ENCODE measurements at places on chromosomes 5 and 9.

DNA sequence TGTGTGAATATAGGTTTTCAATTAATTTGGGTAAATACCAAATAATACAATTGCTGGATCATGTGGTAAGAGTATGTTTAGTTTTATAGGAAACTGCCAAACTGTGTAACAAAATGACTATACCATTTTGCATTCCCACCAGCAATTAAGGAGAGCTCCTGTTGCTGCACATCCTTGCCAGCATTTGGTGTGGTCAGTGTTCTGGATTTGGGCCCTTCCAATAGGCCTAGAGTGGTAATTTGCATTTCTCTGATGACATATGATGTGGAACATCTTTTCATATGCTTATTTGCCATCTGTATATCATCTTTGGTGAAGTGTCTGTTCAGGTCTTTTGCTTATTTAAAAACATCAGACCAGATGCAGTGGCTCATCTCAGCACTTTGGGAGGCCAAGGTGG, 11.6 kb upstream of the RFK start:
- no peak for DNase-seq

DNA sequence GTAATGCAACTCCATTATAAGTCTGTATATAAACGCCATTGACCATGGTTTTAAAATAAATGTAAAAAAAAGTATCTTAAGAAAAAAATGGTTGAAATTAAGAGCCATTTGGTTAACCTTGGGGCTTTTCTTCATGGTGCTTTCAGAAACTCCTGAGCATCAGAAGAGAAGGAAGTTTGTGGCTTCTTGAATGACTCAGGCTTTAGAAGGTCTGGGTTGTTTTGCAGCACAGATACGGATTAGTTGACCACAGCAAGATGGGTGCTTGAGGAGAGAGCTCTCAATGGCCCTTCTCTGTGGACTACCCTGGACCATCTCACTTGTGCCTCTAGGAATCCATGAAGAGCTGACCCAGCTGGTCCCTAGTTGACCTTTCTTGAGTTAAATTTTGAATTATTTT, 189.5 kb downstream of the TMEM38B start:
- DNase-seq, result no peak

GRCh38 chr5:159317849-159318248, 12.4 kb downstream of the IL12B start:
- DNase-seq, result no peak

DNA sequence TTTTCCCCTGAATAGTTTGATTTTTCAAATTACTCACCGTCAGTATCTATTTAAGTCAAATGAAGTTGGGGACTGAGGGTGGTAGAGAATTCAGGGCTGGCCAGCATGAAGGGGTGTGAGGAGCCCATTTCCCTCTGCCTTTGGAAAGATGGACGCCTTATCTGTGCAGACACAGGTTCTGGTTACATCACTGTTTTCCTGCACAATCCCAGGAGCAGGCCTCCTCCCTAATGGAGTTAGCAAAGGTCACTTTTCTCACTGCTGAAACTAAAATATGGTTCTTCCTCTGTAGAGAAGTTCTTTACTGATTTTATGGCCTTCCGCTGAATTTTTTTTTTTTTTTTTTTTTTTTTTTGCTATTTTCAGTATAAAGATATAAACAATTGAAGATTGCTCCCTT, 69.1 kb downstream of the FOXD1 start:
- DNase-seq, result no peak

DNA sequence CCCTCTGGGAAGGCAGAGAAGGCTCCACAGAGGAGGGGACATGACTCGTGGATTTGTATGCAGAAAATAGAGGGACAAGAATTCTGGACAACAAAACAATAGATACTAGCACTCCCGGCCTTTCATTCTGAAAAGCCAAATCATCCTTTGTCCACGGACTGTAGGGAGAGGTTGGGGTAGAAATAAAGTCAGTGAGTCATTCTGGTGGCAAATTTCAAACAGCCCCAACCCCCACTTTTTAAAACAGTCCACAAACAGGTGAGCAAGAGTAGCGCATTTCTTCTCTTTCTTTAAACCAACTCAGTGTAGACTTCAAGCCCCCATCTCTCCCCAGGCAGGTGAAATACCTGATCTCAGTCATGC, 56.1 kb downstream of the PTPDC1 start:
- DNase-seq, result no peak

DNA sequence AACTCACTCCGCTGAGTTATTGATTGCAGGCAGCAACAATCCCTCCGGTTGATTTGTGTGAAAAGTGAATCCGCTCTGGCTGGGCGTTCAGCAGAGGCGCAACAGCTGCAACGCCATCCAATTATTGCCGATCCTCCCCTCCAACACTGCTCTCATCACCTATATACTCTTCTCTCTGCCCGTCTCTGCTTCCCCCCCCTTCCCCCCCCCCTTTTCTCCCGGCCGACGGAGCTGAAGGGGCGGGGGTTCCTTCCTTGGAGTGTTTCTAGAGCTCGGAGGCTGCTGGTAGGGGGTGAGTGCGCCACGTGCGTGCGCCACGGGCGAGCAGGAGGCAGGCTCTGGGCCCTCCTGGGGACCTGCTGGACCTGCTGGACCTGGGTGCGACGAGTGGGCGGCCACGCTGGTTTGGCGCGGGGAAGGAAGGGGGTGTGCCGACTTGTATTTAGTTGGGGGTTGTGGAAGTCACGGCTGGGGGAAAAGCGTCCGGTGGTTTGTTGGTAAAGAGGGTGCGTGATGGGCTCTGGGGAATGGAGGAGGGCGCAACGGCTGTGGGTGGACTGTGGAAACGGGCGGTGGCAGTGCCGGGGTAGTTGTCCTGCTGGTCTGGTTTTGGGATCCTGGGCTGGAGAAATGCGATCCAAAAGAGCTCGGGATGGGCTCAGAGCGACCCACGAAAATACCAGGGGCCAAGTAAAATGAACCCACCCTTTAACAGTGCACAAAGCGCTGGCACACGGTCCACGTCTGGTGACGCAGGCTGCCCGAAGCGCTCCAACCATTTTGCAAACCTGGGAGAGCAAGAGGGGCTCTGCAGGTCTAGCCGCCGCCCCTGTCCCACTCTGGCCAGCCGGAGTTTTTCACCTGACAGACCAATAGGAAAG, 6.4 kb upstream of the MEF2C start:
- DNase-seq, result no peak
